ENCODE measurements at places on chromosomes 5 and 9.

DNA sequence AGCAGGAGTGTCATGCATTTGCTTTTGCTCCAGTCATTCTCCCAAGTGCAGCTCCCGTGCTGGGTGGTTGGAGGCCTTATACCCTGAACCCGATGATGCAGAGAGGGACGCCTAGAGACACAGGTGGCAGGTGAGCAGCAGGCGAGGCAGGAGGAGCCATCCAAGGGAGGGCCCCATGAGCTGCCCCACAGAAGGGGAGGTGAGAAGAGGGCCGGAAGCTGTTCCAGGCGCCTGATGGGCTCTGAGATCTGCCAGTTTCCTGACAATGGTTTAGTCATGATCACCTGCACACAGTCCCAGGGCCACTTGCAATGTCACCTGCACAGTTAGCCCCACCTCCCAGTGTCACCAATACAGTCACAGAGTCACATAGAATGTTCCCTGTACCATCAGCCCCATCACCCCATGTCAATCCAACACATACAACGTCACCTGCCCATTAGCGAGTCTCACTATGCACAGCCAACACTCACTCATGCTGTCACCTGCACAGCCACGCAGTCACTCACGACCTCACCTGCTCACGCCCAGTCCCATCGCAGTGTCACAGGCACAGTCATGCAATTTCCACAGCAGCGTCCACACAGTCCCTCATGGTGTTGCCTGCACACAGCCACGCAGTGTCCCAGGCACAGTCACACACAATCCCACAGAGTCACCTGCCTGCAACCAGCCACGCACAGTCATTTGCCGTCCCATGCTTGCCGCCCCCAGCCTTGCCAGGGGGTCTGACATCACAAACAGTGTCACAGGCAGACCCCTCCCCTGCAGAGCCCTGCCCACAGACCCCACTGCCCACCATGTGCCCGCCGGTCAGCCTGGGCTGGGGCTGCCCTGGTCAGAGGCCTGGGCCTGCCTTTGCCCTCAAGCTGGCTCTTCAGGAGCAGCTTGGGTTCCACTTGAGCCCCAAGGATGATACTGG lies 113.4 kb downstream of the LHX2 start:
- no peak for DNase-seq

DNA sequence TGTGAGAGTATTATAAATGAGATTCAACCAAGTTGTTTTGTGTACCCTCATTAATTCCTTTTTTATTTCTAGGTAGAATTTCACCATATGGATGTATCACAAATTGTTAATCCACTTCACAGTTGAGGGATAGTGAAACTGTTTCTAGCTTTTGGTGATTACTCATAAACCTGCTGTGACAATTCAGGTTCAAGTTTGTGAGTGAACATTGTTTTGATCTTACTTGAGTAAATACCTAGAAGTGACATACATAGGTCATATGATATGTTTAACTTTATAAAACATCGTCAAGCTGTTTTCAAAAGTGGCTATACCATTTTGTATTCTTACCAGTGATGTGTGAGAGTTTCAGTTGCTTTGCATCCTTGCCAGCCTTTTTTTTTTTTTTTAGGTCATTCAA lies 112.9 kb downstream of the CAMK4 start:
- DNase-seq, result no peak

- DNase-seq, result no peak
These were observed 142.5 kb downstream of the RNF180 start for GRCh38 chr5:64308135-64308534.

GRCh38 chr9:136306211-136307208 lies 2.6 kb upstream of the CCDC187 start:
- no peak for DNase-seq

Data from A673 (cell line).